Stimulated activated naive CD4-positive, alpha-beta T cell treated with Interleukin-2 at 50 U/mL for 16 hours (primary cell): ENCODE measurements at places on chromosomes 16 and 17.

DNA sequence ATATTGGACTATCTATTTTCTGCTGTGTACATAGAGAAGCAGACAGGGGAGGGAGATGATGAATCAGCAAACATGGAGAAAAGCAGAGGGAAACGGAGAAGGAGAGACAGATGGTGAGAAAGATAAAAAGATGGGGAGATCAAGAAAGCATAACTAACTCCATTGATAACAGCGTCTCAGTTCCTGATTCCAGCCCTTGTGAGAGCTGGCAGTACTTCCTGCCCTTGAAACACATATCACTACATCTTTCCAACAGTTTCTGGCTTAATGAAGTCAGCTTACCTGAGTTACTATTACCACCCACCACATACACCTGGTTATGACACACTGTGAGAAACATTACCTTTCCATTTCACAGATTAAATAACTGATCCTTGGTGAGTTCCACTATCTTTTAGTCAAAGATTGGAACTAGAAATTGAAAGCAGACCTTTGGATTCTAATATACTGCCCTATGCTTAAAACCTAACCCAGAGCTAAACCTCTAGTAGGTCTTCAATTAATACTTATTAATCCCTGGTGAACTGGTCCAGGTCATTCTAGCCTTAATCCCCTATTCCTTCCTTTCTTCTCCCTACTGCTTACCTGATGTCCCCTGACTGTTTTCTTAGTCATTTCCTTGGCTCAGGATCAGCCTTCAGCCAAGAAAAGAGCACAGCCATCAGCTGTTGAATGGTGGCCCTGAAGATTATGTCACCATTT lies 346.6 kb upstream of the CCL2 start:
- no peak for DNase-seq

DNA sequence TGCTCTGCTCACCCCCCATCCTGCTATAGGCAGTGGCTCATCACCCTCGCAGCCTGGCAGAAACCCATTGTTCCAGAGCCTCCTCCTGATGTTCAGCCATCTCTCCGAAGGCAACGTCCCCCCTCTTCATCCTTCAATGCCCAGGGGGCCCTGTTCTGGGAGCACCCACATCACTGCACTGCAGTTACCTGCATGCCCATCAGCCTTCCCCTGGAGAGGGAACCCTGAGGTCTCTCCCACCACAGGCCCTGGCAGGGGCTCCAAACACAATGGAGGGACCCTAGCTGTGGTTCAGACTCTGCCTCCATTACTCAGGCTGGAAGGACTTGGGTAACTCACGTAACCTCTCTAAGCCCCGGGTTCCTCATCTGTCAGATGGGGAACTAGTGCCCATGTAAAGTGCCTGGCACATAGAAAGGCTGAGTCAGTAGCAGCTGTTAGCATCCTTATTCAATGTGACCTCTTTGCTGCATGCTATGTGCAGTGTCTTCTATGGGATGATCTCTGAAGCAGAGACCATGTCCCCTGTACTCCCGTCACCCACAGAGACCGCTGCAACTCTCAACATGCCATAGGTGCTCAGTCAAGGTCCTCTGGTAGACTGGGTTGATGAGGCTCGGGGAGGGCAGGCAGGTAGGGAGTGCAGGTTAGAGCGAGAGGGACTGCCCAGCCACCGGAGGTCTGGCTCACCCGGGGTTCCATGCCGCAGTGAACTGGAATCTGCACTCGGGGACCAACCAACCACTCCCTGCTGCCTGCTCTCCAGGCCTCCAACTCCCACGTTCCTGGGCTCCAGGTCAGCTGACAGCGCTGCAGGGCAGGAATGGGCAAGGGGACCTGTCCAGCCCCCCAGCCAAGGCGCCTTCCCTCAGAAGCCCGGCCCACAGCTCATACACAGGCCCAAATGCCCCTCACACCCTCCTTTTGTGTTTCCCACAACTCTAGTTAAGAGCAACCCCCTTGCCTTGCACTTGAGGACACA lies 233.2 kb downstream of the ZNF423 start:
- DNase-seq = no peak

- DNase-seq = no peak
Observed at GRCh38 chr16:71282943-71283342, 6.3 kb downstream of the CMTR2 start.

GRCh38 chr16:85082173-85083050 lies 29.9 kb downstream of the CIBAR2 start:
- DNase-seq = no peak

DNA sequence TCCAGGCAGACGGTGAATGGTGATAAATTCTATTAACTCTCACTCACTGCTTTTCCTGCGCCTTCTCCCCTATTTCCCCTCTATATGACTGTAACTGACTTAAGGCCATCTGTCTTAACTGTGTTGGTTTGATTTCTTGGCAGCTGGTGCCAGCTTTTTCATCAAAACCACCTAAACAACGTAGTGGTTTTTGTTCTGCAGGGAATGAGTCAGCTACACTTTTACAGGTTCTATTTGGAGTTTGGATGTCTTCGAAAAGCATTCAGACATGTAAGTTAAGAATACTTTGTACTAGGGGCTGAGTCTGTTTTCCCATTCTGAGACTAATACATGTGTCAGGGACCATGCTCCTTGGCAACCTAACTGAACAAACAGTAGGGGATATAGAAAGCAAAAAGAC lies 8.5 kb downstream of the REXO5 start:
- DNase-seq = no peak
